ENCODE measurements at places on chromosomes 12 and 14. TPM values are rescaled to one million over a fixed set of nuclear protein-coding genes. Genes with fewer than 3 reads are reported as not detected.

Gene SAV1
- total RNA-seq: 47.2 TPM

Gene SRRM4
- total RNA-seq: not detected

Gene ARF3
- total RNA-seq: 88.6 TPM

Gene ERGIC2
- 101 TPM for total RNA-seq

Gene CCDC38
- not detected for total RNA-seq

Gene C12orf54
- total RNA-seq: not detected

Gene CMA1
- total RNA-seq: not detected

Gene SAMD15
- 3.6 TPM for total RNA-seq

Gene TAS2R9
- not detected for total RNA-seq

Gene CCDC92
- 22.8 TPM for total RNA-seq

Gene TAS2R46
- 3.5 TPM for total RNA-seq

Gene GLI1
- 1.1 TPM for total RNA-seq

Gene CD69
- 1.9 TPM for total RNA-seq

Gene PHC1
- 38.7 TPM for total RNA-seq

Gene SLC16A7
- 31.9 TPM for total RNA-seq

Gene HOTAIR
- not detected for total RNA-seq

Gene NRDE2
- 17.9 TPM for total RNA-seq

Gene PRB4
- not detected for total RNA-seq

Gene GLIPR1L2
- not detected for total RNA-seq

Gene IL22
- not detected for total RNA-seq

Gene SYNDIG1L
- total RNA-seq: not detected

Gene NYNRIN
- 4.2 TPM for total RNA-seq

Gene SPX
- total RNA-seq: 0.29 TPM

Gene OR4E2
- total RNA-seq: not detected

Gene ADAM21
- total RNA-seq: 0.29 TPM

Gene TSPAN9
- 23.0 TPM for total RNA-seq

Gene KRT3
- not detected for total RNA-seq

Gene PCBP2
- 257 TPM for total RNA-seq

Gene GRIP1
- total RNA-seq: 0.44 TPM

Gene OR9K2
- total RNA-seq: not detected

Gene GALC
- total RNA-seq: 24.2 TPM
